ENCODE measurements at places on chromosomes 2 and 18.

DNA sequence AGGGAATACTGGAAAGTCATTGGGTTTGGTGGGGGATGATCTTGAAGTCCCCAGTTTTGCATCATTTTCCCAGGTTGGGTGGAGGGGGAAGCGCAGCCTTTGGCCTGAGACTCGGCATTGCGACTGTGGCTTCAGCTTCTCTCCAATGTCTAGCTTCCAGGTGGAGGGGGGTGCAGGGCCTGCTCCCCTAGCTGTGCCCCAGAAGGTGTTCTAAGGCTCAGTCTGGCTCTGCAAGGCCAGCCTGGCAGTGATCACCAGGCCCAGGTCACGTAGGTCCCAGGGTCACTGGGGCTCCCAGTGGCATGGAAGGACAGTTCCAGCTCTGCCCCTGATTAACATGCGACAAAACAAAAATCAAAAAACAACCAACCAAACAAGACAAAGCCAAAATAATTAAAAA is 56.9 kb upstream of the HAAO start:
- no peak for DNase-seq

GRCh38 chr18:67301592-67301991 is 214.9 kb downstream of the DSEL start:
- no peak for DNase-seq

- DNase-seq = no peak
These were observed 63.3 kb upstream of the WDSUB1 start for GRCh38 chr2:159349674-159350299.

DNA sequence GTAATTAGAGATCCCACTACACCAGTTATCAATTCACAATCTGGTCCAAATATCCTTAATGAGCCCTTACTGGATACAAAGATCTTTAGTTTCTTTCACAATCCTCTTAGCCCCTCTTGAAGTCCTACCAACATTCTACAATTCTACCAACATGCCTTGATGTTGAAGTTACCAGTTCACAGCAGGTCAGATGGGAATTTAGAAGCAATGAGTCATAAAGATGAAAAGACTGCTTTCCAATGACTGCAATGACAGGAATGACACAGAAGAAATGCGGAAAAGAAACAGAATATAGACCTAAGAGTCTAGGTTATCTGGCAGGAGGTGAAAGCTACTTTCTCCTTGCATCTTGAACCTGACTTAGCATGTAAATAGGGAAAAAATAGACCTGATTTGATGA is 24.5 kb downstream of the RTTN start:
- DNase-seq = peak; percentile 35

DNA sequence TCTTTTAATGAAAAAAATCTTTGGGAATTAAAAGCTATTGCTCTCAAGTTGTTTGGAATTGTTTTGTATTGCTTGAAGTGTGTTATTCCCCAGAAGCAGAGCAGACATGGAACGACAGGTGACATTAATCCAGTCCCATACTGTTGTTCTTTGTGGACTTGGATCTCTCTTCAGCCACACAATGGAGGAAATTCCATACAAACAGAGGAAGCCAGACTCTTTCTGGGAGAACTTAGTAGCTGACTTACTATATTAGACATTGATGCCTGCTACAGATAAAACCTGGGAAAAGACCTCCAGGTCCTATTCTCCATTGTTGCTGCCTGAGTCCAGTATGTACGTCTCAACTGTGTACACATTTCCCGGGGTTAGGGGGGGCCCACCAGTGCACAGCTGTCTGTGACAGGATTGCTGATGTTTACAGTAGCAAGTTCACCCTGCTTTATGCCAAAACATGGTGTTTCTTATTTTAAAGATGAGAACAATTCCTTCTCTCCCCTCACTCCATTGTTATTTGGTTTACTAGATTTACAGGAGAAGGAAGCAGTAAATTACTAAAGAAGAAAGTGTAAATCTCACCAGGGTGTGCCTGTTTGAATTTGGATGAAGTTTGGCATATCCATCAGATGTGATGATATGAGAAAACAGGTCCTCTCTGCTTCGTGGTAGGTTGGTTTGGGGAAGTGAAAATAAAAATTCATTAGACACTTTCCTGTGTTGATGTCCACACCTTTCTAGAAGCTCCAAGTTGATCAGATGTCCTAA is 142.4 kb upstream of the RBBP8 start:
- DNase-seq = no peak

DNA sequence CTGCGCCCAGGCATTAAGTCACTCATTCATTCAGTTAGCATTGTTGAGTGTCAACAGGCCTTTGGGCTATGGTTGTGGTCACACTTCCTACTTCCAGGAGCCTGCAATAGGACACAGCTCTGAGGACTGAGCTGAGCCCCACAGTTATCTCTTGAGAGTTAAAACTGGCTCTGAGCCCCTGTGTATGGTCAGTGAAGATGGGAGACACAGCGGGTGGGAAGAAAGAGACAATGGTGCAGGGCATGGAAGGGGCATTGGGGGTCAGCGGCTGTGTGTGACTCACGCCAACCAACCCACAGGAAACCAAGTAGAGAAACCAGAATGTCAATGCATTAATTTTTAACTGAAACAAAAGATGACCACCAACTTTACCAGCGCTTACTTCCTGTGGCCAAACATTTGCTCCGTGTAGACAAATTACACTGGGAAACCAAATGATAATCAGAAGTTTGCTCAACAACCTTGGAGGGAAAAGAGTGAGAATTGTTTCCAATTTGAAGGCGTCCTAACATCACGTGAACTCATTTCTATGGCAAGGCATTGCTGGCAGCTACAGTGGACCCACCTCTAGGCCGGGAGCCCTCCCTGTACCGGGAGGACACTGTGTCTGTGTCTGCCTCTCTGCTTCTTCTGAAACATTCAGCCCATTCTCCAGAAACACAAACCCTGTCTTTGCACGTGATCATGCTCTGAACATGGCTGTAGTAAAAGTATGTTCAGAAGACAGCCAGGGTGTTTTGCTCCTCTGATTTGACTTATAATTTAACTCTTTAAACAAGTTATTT is 212.0 kb upstream of the ID2 start:
- no peak for DNase-seq
